Activated T-helper 1 cell treated with Interleukin-2 at 50 U/mL for 16 hours (primary cell): ENCODE measurements at places on chromosomes 1 and 21.

- no peak for DNase-seq
Observed at GRCh38 chr1:44326024-44326701, 28.9 kb downstream of the ERI3 start.

GRCh38 chr1:222043444-222044292 lies 301.8 kb upstream of the DUSP10 start:
- DNase-seq: no peak

DNA sequence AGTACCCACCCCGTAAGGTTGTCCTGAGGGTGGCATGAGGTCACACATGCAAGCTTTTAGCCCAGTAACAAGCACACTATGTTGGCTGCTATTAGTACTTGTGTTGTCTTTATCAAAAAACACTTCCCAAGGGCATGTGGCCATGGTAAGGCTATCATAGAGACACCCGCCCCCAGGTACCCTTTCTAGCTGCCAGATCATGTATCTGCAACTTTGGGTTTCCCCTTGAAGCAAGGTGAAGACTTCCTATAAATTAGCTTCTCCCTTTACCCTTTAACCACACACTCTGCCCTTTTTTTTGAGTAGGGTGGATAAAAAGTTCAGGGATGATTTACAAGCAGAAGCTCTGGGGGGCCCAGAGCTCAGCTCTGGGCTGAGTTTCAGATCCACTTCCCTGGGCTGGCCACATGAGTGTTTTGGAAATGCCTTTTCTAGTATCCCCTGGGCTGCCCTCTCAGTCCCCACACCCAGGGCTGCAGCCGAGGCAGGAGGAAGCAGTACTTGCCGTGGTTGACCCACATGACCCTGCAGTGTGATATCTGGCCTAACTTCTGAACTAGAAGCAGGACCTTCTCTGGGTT lies 2.0 kb downstream of the ZDHHC18 start:
- DNase-seq: no peak

DNA sequence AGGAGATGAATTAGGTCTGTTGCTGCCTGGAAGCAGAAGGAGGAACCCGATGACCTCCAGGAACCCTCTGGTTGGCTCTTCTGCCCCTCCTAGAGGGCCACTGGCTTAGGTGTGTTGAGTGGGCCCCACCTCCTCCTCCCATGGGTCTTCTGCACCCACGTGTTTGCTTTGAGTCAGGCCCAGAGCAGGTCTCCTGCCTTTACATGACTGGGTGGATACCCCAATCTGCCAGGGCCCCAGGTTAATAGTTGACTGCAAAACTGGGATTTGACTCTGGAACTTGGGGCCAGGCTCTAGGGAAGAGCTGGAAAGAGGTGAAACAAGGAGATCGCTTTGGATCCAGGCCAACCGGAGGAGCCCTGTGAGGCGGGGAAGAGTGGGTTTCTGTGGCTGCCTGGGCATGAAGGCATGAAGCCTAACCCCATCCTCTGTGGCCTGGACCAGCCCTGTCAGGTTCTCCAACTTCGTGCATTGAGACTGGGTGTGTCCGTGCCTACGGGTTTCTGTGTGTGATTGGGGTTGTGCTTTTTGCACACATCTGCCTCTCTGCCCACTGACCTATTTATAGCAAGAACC lies 7.8 kb upstream of the LAD1 start:
- DNase-seq: no peak

DNA sequence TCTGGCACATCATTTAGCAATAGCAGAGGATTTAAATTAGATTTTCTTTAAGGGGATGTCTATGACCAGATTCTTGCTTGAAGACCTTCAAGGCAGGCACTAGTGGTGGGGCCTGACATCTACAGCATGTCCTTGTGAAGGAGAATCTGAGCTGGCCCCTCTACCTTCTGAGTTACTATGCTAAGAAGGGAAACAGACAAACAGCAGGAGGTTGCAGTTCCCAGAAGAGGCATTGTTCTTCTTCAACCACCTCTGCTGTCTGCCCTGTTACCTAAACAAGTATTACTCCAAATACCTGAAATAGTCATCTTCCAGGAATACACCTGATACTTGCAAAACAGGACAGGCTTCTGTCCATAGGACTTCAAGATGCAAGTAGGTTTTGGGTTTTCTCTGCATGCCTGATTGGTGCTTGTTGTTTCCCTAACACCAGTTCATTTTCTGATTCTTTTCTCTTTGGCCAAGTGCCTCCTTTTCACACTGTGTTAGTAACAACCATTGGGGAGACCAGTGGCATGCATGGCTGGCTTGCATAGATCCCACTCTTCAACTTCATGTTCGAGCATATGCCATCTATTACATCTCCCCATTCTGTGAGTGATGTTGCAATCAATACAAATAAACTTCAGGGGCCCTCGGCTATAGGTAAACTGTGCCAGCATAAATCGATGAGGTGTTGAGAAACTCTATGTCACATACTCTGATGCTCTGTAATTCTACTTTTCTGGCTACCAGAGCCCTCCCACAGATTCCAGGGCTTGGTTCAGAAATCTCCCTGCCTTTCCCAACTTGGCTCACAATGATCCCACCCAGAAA lies 93.0 kb upstream of the DUSP10 start:
- no peak for DNase-seq

- peak; percentile 49 for DNase-seq
Observed at GRCh38 chr1:20485527-20486456, at the start of gene CAMK2N1. CAMK2N1 (minus strand) TSS chr1:20486210; CDS start chr1:20485379, 831 bp downstream.

DNA sequence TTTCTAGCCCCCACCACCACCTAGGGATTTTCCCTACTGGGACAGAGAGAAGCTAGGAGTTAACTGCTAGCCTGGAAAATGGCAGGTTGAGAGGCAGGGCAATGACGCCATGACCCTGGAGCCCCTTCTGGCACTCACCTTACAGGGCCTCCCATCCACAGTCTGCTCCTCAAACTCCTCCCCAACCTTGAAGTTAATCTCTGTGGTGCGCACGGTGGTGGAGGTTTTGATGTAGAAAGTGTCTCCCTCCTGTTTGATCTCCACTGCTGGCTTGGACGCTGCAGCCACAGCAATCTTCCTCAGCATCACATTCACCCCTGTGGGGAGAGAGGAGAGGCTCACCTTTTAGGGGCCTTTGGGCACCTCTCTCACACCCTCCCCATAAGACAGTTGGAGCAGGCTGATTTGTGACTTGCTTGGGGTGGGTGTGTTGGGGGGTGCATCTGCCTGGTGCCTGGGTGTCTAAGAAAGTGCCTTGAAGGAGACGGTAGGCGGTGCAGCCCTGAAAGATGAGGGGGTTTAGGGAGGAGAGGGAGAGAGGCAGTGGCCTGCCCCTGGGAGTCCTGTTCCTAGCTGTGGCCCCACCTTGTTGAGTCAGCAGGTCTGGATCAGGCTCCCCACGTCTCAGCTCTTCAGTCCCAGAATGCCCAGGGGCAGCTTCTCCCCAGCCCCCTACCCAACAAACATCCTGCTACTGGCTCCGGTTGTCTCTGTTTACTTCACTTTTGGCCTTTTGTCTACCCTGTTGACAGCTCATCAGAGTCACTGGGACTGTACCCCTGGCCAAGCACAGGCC lies 4.4 kb downstream of the CRABP2 start:
- no peak for DNase-seq

- no peak for DNase-seq
Observed at GRCh38 chr1:215282557-215282956, 200.0 kb downstream of the KCNK2 start.

- peak; percentile 43 for DNase-seq
Observed at GRCh38 chr1:21293537-21294265, 3.4 kb upstream of the ECE1 start.

- DNase-seq: no peak
Observed at GRCh38 chr1:117653732-117654492, 48.1 kb downstream of the TENT5C start.

GRCh38 chr1:10059342-10059718 lies 26.6 kb downstream of the UBE4B start:
- no peak for DNase-seq

DNA sequence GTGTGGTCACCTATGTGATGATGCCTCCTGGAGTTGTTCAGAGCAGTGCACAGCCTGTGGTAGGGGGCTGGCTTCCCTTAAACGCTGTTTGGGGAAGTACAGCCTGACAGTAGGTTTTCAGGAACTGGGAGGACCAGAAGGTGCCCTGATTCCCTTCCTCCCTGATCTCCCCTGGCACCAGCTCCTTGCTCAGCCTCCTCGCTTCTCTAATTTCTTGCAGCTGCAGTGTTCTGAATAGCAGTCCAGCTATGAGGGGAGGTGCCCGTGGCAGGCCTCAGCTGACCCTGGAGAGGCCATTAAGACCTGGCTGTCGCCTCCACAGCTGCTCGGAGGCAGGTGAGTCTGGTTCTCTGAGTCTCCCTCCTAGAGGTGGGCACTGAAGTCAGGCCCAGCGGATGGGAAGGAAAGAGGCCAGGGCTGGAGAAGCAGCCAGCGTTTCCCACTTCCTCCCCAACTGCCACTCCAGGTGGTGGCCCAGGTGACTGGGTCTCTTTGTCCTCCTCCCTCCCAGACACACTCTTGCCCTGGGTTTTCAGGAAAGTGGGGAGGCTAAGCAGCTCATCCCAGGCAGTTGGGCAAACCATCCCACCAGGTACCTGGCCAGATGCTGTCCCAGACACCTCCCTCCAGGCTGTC lies 52.0 kb upstream of the RPL11 start:
- DNase-seq: no peak

- no peak for DNase-seq
Observed at GRCh38 chr1:93692983-93693591, 11.4 kb upstream of the BCAR3 start.

GRCh38 chr21:36735201-36735515 lies 36.2 kb downstream of the SIM2 start:
- no peak for DNase-seq

DNA sequence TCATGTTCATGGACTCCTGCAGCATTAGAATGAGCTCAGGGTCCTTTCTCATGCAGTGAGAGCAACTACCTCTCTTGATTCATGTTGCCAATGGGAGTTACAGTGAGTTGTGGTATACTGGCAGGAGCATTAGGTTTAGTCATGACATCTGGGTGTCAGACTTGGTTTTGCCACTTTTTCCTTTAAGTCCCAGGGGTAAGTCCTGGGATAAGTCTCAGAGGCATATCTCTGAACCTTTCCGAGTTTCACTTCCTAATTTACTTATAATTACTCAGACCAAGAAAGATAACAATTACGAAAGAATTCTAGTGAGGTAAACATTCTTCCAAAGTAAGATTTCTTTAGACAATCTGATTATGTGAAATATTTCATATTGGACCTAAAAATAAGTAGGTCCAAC lies 606.0 kb downstream of the SMYD3 start:
- DNase-seq: no peak

- no peak for DNase-seq
Observed at GRCh38 chr1:22969304-22969709, 3.4 kb downstream of the LACTBL1 start.

GRCh38 chr1:115063228-115063901 lies 25.9 kb downstream of the TSPAN2 start:
- DNase-seq: no peak

- DNase-seq: no peak
Observed at GRCh38 chr21:42319376-42319775, 4.2 kb upstream of the TFF3 start.

DNA sequence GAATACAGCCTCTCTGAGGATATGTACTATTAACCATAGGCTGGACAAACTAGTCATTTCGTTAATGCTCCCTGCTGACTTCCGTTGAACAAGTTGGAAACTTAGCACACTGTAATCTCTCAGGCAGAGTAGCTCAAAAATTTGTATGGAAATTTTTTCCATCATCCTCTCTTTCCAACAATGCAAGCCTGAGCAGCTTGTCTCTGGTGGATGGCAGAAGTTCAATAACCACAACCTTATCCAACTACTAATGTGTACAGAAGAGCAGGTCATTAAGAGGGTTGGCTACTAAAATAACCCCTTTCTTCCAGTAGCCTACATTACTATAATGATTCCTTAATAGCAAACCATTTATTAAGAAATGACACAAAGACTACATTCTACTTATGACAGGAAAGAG lies 262.3 kb downstream of the NFIA start:
- no peak for DNase-seq

DNA sequence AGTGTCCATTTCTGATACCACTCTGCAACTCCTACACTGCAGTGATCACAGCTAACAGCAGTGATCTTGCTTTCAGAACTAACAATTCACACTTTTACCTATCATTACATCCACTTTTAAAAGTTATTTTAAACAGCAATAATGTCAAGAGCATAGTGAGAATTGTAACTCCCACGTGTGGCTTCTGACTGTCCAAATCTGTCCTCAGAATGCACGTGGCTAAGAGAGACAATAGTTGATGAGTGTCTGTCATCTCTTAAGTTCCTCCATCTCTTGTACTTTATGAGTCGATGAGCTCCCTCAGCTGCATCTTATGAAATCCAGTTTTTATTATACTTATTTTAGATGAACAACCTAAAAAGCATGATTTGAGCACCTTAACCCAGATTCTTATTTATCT lies 16.5 kb upstream of the CFHR5 start:
- DNase-seq: no peak

GRCh38 chr1:229380536-229381160 lies 37.8 kb upstream of the CCSAP start:
- DNase-seq: no peak

DNA sequence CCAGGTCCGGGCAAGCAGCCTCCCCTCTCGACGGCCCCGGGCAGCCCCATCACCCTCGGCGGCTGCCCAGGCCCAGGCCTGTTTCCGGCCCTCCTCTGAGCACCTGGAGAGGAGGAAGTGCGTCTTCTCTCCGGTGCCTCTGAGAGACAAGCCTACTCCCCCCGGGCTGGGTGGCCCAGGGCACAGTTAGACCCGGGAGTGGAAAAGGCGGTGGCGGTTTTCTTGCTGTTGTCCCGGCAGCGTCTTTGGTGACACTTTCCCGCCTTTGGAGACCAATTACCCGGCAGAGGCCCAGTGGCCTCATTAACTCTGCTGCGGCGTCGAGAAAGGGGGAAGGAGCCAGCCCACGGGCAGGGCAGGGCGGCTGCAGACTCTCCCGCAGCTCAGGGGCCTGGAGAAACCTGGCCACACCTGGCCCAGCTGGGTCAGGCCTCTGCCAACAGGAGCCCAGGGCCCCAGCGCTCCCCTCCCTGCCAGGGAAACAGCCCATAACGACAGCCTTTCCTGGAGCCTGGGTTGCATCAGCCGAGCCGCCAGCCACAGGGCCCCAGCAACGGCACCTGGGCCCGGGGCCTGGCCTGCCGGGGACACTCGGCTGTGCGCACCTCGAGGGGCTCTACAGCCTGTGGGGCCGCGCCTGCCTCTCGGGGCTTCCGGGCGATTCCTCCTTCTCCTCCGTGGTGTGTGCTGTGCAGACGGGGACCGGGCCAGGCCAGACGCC lies 28.4 kb upstream of the C1orf159 start:
- peak; percentile 46 for DNase-seq

DNA sequence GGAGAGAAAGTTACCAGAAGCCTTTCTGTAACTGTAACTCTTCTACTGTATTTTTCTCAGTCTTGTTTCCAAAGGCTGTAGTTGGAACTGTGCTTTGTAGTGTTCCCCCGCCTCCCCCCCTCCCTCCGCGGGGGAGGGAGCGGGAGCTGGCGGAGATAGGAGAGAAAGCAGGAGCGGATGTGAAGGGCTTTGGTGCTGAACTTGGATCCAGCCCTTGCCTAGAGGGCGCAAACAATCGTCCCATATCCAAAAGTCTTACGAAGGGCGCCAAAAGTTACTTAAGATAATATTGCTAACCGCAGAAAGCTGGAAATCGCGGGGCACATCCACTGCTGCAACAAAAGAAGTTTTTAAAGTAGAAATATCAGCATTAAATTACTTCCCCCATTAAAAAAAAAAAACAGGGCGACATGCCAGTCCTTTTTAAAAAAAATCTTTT lies 2.4 kb upstream of the NFIA start:
- peak; percentile 2 for DNase-seq

- DNase-seq: no peak
Observed at GRCh38 chr1:997993-998744, 1.7 kb downstream of the HES4 start.
